Tibial nerve (tissue), 4 donors: ENCODE measurements at places on chromosomes 1 and 21. TPM values are rescaled to one million over a fixed set of nuclear protein-coding genes. Genes with fewer than 3 reads are reported as not detected.
A peak's percentile ranks its signal among the peaks of the same experiment; 100 is the strongest.

FCRL5 gene
- total RNA-seq, result 0.21 TPM

SPATA17 gene
- 0.98 TPM for total RNA-seq

ABCB10 gene
- total RNA-seq, result 24.7 TPM

DNA sequence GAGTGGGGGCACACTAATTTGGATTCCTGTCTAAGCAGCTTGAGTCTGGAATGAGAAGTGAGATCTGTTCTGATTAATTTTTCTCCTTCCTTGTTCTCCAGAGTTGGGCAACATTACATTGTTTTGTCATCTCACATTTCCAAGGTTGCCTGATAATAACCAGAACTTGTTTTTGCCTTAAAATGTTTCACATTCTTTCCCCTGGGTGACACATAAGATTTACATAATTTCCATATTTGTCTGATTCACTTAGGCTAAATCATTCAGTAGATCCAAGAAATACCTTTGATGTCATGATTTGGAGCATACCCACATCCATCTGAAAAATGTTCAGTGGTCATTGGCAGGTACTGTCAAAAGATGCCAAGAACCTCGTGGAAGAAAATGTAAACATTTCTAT lies 60.3 kb downstream of the XCL2 start:
- DNase-seq, result no peak

MAGI3 gene
- total RNA-seq, result 17.5 TPM

DNA sequence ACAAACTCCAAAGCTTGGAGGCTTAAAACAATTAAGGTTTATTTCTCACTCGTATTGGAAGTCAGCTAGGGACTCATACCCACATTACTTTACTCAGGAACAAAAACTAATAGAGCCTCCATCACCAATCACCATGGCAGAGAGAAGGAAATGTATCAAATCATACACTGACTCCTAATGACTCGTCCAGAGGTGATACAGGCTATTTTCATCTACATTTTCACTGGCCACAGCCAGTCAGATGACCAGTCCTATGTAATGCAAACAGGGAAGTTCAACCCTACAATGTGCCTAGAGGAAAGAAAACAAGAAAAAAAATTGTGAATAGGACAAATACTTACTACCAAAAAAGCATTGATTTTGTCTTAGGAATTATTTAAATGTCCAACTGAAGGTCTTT lies 110.3 kb downstream of the SEC16B start:
- no peak for DNase-seq

- no peak for DNase-seq
These were observed 38.5 kb downstream of the TRIM11 start for GRCh38 chr1:228367798-228368791.

DNA sequence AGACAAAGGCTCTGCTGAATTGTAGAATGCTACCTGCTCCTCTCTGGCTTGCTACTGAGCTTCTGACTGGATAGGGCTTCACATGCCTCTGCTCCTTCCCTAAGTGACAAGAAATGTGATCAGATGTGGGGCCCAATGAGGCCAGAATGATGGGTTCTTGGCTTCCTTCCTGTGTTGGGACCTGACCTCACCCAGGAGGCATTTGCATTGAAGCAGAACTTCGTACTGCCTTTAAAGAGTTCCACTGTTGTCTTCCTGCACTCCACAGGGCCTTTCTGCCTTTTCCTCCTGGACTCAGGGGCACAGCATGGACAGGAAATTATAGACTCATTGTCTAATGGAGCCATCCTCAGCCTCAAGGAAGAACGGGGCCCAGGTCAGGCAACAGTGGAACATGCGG lies 14.3 kb downstream of the ZNF670 start:
- DNase-seq, result no peak

- no peak for DNase-seq
These were observed 51.8 kb downstream of the KCNJ15 start for GRCh38 chr21:38308532-38309119.

- DNase-seq, result no peak
These were observed 84.7 kb downstream of the NOTCH2 start for GRCh38 chr1:119984771-119985170.

AMY2A gene
- total RNA-seq, result not detected

DNA sequence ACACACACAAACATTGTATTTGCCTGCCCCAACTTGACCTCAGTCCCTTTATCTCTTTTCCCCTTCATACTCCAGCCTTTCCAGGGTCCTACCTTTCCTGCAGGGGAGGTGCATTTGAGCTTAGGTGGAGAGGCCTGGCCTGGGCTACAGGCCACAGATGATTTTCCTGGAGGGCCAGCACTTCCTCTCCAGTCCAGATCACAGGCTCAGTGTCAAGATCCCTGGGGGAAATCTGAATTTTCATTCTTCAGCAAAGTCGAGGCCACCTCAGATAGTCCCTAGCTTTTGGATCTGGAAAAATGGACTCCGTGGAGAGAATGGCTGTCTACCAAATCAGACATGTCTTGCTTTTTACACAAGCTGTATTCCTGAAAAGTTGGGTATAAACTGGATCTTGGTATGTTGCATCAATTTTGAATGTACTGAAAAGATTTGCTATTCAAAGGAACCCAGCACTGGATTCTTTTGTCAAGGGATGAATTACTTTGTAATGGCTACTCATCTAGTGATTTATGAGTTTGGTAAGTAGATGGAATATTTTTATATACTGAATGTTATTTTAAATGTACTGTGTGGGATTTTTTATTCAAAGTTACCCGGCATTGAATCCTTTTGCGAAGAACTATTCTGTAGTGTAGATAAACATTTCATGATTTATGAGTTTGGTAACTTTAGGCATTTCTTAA lies 78.7 kb downstream of the DDR2 start:
- DNase-seq, result no peak

SON gene
- 283 TPM for total RNA-seq

DNA sequence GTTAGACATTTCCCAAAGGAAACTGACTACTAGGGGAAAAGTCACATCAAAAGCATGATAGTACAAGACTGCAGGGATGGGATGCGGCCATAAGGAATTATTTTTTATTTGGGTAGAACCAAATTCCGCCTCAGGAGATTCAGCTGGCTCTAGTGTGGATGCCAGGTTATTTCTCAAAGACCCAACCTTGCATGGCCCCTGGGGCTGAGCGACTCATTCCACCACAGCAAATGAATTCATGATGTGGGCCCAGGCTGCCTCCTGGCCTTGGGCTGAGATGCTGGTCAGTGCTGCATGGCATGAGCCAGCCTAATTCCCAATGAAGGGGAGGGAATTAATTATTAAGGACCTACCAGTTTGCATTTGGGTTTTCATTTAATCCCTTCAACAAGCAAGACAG lies 11.8 kb downstream of the TMEM35B start:
- DNase-seq, result no peak

DNA sequence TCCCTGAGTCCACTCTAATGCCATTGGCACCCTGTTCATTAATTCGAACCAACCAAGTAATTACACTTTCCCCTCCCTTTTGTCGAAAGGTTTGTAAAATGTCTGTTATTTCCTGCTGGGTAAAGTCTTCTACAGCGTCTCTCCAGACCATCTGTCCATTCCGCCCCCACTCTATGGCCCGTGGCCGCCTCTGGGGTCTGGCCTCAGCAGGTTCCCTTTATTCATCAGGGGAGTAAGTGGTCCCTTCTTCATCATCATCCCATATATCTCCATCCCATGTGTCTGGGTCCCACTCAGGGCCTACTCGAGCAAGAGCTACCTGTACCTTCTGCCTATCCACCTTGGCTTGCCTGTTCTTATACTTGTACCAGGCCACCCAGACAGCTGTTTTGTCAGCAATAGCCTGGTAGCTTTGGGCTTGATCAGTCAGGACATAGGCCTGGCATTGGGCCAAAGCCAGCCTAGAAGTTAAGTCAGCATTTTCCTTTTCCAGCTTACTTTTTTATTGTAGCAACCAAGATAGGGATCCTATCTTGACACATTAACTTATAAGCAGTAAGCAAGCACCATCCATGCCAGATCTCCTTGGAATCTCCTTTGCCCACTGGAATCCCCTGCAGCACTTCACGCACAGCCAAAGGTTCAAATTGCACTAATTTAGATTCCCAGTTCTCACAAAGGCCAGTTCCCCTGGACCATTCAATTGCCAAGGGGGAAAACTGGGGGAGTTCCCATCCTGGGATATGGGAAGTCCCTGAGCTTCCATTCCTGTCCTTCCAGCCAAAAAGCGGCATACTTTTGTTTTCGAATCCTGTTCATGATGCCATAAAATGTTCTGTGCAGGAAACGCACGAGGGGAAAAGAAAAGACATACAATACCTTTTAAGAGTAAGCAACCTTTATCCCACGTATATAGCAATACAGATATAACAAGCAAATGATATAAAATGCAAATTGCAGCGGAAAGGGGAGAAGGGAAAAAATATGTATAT lies 6.6 kb upstream of the STUM start:
- DNase-seq, result peak; percentile 35

DNA sequence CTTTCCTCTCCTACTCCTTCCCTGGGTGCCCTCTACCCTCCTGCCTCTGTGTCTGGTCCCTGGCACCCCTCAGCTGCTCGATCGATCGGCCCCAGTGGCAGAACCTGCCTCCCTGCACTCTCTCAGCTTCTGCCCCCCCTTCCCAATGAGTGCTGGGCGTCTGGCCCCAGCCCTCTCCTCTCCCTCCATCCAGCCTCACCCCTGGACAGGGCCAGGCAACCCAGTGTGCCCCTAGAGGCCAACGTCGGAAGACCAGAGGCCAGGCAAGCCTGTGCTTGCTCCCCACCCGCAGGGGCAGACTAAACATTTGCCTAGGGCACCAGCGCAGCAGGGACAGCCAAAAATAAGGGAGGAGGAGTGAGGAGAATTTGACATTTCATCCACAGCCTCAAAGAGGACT lies 43.5 kb downstream of the LGR6 start:
- DNase-seq, result no peak

- DNase-seq, result no peak
These were observed 149.5 kb upstream of the NEGR1 start for GRCh38 chr1:72431810-72432209.

GRCh38 chr1:45979074-45979777 lies 153.2 kb downstream of the PIK3R3 start:
- DNase-seq, result no peak

SPRR4 gene
- not detected for total RNA-seq

- DNase-seq, result peak; percentile 20
These were observed 1.1 kb downstream of the EEIG2 start for GRCh38 chr1:108560874-108561459.

OSCP1 gene
- total RNA-seq, result 32.4 TPM

DNA sequence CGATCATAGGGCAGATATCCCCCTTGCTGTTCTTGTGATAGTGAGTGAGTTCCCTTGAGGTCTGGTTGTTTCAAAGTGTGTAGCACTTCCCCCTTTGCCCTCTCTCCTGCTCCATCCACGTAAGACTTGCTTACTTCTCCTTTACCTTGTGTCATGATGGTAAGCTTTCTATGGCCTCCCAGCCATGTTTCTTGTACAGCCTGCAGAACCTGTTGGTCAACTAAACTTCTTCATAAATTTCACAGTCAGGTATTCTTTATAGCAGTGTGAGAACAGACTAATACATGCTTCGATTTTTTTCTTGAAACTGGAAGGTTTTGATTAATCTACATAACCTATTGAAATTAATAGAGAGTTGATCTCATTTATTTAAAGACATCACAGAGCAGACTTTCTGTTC lies 302.5 kb upstream of the PBX1 start:
- DNase-seq, result no peak

TMEM54 gene
- total RNA-seq, result 35.1 TPM

GRCh38 chr1:178232949-178233348 lies 139.0 kb downstream of the RASAL2 start:
- DNase-seq, result no peak

DNA sequence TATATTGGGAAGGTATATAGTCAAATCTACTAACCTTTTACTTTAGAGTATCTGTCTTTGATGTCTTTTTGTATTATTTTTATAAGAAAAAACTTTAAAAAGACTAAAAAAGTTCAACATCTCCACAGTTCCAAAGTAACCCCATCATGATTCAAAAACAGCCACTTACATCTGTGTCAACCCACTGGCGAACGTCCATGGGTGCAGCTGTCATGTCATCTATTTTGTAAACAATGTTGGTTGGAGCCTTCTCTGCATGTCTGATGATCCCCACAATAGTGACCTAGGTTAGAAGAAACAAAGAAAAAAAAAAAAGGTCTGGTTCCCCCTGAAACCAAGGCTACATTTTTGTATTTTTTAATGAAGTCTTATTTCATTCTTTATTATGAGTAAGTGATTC lies 28.0 kb upstream of the SMPDL3B start:
- DNase-seq, result no peak

DNA sequence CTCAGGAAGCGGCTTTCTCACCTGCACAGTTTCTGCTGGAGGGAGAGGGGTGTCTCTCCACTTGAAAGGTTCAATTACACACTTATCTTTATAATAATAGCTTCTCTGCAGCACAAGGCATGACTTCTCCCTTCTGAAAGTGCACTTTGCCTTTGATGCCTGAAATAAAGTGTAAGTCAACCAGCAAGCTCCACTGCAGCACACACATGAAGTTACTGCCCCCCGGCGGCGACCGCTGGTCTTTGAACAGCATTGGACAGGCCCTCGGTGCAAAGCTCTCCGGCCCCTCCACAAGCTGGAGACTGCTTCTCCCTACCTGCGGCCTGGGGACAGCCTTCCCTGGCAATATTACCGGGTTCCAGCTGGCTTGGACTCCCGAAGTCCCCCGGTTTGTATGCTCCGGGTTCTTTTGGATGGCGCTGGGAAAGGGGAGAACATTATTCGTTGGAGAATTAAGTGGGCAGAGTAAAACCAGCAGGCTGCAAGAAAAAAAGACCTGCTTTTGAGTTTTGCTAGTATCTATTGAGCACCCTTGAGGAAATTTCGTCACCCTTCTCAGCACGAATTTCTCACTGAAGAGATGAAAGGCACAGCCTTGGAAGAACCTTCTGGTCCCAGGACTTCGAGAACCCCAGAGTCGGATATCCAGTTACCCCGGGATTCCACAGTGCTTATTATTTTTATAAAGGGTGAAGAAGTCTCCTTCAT lies 11.8 kb downstream of the RCAN1 start:
- DNase-seq, result peak; percentile 94

GRCh38 chr1:15492596-15492995 lies 16.7 kb downstream of the CELA2B start:
- DNase-seq, result no peak

EVA1C gene
- total RNA-seq, result 72.6 TPM

COL11A1 gene
- 9.8 TPM for total RNA-seq

DNA sequence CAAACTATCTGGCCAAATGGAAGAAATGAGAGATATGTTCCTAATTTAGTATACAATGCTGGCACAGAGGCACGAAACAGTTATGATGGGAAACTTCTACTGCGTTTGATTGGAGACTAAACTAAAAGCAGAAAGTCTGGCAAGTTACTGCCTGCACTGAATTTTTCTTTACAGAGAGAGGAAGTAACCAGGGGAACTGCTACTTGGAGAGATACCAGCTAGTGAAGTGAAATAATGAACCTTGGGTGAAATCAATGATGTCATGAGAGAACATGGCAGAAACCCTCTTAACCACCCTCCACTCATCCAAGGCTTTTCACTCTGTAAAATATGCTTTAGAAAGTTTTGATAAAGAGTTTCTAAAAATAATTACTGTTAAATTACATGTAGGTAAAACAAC lies 29.3 kb downstream of the NIBAN1 start:
- DNase-seq, result no peak

HUNK gene
- 0.20 TPM for total RNA-seq
